Left renal cortex interstitium (tissue), 4 donors: ENCODE measurements at places on chromosomes 6 and 20.

DNA sequence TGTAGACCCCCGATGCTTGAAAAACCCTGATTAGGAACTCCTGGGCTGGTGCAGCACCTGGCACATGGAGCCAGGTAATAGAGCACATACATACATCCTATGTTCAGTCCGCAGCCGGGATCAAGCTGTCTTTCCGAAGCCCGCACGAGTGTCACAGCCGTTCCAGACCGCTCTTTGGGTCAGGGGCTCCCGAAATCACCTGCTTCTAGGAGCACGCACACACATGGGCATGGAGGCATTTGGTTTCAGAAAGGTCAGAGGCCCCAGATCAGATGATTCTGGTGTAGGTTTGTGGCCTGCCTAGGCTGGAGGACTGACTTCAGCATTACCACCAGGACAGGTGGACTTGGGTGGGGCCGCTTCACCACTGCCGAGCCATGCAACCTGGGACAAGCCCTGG is 42.1 kb upstream of the STX16 start:
- DNase-seq = no peak

DNA sequence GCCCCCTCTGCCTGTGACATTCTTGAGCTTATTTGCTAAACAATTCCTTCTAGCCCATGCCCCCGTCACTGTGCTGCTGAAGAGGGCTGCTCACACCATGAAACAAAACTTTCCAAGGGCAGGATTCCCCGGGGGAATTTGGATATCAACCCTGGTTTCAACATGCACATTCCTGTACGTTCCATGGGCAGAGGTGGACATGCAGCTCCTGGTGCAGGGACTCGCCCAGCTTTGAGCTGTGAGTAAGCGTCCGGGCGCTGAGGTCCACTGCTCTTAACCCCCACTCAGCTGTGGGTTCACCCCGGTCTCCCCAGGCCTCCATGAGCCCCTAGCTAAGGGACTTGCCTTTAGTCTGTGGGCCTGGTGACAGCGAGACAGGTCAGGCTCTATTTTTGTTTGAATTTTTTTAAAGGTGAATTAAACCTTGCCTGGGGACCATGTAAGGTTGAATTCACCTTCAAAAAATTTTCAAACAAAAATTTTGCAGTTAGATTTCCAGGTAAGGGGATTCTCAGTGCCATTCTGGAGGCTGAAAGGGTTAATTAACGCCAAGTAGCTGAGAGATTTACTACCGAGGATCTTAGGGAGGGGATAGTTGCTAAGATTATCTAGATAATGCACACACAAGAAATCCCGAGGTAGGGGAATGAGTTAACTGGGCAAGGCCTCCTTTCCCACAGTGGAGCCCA is 70.3 kb upstream of the SLC22A23 start:
- DNase-seq = no peak

- no peak for DNase-seq
These were observed 754.5 kb downstream of the PTPRT start for GRCh38 chr20:42435230-42435629.

GRCh38 chr6:131660195-131660594 is 23.1 kb downstream of the ENPP3 start:
- no peak for DNase-seq

DNA sequence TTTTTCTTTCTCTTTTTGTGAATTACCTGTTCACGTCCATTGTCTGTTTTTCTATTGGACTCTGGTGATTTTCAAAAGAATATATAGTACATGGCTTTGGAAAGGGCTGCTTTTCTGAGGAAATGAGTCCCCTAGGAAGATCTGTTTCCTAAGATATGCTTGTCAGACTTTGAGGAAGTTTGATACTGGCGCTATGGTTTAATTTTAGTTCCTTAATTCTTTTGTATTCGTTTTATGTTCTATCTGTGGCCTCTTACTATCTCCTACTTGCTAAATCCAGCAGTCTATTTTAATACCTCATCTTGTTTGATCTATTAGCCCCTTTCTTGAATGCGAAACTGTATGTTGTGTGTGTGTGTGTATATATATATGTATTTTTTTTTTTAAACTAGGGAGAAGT is 101.9 kb downstream of the LIN28B start:
- no peak for DNase-seq
